ENCODE measurements at places on chromosomes 12 and 14.

GRCh38 chr12:57934819-57935218, 6.5 kb upstream of the ATP23 start:
- DNase-seq, result no peak

DNA sequence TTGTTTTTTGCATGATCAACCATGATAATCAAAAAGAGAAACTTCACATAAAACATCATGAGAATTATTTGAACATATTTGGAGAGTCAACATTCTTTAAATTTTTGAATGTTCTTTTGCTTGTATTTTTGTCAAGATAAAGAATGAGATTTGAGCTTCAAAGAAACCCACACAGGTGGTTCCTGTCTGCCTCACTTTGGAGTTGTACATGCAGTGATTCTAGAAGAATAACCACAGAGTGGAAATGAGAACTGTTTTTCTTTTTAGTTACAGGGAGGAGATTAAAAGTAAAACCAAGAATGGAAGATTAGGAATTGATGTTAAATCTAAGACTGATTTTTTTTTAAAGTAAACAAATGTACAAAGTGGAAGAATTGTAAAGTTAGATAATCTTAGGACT, 2.3 kb upstream of the ZNF705A start:
- DNase-seq, result peak; percentile 10

GRCh38 chr14:68779761-68780323, 13.0 kb downstream of the ZFP36L1 start:
- peak; percentile 80 for DNase-seq

DNA sequence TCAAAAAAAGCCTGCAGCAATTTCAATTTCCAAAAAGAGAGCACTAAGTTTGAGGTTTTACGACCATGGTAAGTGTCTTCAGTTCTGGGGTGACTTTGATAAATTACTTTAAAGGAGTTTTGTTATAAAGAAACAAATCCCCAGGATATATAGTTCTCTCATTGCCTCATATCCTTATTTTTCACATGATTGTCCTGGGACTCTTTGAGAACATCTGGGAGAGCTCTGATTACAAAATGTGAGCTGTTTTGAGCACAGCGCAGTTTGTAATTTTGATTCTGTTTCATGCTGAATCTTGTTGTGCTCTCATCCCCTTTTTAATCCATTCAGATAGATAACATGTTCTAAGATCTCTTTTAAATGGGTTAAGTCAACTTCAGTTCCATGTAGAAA, 67.7 kb upstream of the DCN start:
- no peak for DNase-seq

DNA sequence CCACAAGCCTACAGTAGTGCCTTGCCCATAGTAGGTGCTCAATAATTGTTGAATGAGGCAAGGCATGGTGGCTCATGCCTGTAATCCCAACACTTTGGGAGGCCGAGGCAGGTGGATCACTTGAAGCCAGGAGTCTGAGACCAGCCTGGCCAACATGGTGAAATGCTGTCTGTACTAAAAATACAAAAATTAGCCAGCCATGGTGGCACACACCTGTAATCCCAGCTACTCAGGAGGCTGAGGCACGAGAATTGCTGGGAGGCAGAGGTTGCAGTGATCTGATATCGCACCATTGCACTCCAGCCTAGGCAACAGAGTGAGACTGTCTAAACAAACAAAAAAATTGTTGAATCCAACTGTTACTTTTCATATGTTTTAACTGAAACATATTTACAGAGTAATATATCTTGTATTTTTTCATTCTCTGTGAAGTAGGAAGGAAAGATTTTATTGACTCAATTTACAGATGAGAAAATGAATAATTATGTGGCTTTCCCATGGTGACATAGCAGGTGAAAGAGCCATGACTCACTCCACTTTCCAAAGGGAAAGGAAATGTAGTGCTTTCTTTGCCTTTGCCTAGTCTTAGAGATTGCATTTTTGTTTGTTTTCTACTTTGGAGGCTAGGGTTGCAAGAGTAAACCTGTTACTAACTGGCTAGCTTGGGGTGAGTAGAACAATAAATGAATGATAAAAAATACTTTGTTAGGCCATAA, 95.4 kb upstream of the SLC38A4 start:
- DNase-seq, result no peak

GRCh38 chr14:20841096-20841495, 38.5 kb upstream of the RNASE1 start:
- no peak for DNase-seq

DNA sequence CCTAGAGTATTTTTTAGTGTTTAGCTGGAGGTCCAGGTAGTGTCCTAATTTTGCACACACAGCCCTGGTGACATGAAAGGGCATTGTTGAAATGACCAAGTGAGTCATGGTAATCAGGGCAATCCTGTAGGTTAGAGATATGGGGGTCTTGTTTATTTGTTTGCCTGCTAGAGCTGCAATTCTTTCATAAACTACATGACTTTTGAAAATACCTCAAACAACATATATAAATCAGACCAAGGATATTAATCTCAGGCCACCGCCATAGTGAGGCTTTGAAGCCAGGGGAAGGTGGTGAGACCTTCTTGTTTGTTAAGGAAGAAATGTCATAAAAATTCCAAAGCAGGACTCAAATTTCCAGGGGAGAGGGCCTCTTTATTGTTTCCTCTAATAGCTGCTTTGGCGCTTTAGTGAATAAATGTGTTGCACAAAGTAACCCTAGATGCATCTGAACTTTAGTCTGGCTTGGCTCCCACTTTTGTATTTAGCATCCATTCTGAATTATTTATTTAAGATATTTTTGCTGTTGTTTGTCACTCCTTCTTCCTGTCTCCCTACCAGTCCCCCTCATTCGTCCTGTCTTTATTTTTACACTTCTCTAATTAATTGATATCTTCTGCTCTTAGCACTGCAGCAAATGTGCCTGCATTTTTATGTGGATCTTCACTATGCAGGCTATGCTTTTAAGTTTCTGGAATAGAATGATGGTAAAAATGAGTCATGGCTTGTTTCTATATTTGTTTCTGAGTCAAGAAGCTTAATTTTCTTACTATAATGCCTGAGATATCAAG, 430.3 kb downstream of the RAD51B start:
- DNase-seq, result no peak

DNA sequence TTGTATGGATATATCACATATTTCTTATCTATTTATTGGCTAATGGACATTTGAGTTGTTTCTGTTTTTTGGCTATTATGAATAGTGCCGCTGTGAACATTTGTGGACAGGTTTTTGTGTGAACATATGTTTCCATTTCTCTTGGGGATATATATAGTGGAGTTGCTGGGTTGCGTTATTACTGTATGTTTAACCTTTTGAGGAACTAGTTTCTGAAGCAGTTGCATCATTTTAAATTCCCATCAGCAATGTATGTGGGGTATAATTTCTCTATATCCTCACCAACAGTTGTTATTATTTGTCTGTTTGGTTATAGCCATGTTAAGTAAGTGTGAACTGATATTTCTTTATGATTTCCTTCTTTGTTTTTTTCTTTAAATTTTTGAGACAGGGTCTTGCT, 10.7 kb downstream of the TCTN2 start:
- DNase-seq, result no peak

GRCh38 chr12:78244916-78245507, 414.3 kb downstream of the NAV3 start:
- no peak for DNase-seq

- DNase-seq, result peak; percentile 8
Observed at GRCh38 chr12:85872497-85873091, 1.5 kb upstream of the NTS start.

- DNase-seq, result no peak
Observed at GRCh38 chr14:60652674-60653651, 3.7 kb upstream of the SIX1 start.

GRCh38 chr12:62006076-62006732, 254.0 kb upstream of the USP15 start:
- peak; percentile 29 for DNase-seq

DNA sequence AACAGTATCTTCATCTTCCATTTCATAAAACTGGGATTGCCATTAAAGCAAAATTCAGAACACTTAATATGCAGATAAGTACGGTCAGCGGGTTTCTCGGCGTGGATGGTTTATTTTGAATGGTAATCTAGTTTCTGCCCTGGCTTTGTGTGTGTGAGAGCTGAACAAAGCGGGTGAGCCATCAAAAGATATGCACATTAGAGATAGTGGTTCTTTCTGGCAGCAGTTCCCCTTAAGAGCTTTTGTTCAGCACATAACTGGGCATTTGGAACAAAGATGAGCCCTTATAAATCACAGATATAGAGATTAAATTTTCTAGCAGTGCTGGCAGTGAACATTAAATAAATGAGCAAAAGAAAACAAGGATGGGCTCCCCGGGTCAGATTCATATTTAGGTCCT, 207.5 kb downstream of the CALM1 start:
- DNase-seq, result no peak

GRCh38 chr12:47312808-47313426, 233.2 kb upstream of the AMIGO2 start:
- DNase-seq, result no peak

- DNase-seq, result no peak
Observed at GRCh38 chr12:128075332-128075731, 191.6 kb upstream of the TMEM132C start.

DNA sequence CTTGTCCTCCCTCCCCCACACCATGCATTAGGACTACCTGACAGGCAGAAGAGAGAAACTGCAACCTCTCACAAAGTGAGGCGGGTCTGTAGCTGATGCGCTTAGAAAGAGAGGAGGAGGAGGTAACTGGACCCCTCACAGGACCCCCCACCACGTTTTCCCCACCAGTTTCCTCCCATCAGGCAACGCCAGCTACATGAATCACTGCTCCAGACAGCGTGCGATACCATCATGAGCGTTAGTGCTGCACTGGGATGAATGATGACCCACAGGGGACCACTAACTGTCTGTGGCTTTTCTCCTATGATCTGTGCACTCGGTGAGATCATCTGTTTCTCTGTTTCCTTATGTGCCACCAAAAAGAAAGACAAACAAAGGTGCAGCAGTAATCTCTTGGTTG, 77.7 kb downstream of the KCNK10 start:
- DNase-seq, result no peak

- DNase-seq, result no peak
Observed at GRCh38 chr14:88660056-88660455, 97.2 kb downstream of the ZC3H14 start.

DNA sequence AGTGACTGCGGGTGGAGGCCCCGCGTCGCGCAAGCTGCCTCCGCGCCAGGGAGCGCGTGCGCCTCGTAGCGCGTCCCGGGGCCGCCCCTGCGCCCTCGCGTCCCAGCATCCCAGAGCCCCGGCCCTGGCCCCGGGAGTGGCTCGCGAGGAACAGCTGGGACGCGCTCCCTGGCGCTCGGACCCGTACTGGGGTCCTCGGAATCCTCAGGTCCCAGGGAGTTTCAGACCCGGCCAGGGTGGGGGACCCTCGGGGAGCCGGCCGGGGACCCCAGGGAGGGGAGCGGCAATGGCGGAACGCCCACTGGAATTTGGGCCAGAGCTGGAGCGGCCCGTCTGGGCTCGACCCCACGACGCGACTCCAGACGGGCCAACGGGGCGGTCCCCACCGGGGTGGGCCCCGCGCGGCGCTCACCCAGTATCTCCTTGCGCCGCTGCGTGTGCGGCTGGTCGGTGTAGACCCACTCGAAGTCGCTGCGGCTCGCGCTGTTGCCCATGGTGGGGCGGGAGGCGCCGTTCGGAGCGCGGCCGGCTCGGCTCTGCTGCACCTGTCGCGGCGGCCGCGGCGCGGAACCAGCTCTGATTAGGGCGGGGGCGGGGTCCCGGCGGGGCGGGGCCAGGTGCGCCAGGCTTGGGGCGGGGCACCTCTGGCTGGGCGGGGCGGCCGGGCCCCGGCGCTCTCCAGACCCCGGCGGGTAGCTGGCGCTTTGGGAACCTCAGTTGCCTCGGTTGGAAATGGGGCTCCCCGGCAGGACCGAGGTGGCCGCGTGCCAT, at the start of gene DEGS2:
DEGS2 (minus strand) TSS at position 552 of the 771 bp plus-strand sequence; CDS start at position 494, 58 bp downstream.
- peak; percentile 62 for DNase-seq

DNA sequence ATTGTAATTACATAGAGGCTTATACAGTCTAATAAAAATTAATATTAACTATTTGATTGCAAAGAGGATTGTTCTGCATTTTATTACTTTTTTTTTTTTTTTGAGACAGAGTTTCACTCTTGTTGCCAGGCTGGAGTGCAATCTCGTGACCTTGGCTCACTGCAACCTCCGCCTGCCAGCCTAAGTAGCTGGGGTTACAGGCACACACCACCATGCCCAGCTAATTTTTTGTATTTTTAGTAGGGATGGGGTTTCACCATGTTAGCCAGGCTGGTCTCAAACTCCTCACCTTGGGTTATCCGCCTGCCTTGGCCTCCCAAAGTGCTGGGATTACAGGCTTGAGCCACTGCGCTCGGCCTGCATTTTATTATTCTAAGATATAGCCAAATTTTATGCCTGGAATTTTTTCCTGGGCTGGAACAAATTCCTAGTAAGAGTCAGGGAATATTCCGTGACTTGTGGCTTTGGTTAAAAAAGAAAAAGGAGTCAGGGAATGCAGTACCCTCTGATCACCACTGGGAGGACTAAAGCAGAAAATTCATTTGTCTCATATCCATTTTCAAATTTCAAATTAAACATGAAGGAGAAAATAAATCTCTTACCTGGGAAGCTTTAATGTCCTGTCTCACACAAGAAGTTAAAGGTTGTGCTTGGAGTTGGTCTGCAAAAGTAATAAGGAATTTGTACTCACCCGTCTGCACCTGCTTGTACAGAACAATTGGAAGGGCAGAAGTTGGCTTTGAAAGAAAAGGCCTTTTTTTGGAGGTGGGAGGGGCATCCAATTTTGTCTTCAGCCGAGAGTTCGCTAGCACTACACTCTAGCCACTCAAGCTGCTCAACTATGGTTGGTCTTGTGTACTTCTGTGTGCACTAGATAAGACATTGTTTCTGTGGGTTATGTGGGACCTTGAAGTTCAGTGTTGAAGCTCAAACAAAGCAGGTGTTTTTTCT, 8.7 kb downstream of the MARK3 start:
- peak; percentile 40 for DNase-seq

DNA sequence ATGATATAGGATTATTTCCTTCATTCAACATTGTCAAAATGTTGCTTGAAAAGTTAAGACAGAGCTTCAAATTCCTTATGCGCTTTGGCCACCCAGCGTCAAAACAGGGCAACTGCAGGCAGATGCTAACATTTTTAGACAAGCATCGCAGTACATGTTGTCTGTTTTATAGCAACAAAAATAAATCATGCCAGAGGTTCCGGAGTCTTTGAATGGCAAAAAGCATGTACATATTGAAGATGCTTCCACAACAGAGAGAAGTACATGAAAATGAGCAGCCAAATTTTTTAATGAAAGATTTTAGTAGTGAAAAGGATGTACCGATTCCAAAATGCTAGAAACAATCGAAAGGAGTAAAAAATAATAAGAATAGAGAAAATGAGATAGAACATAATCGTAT, 49.8 kb upstream of the USP15 start:
- peak; percentile 56 for DNase-seq

GRCh38 chr12:3086729-3087323, 9.6 kb downstream of the TSPAN9 start:
- DNase-seq, result no peak

Measured in CD4-positive, alpha-beta T cell treated with Interleukin-10 for 1 hour (primary cell).